ENCODE measurements at places on chromosomes 5 and 9.

DNA sequence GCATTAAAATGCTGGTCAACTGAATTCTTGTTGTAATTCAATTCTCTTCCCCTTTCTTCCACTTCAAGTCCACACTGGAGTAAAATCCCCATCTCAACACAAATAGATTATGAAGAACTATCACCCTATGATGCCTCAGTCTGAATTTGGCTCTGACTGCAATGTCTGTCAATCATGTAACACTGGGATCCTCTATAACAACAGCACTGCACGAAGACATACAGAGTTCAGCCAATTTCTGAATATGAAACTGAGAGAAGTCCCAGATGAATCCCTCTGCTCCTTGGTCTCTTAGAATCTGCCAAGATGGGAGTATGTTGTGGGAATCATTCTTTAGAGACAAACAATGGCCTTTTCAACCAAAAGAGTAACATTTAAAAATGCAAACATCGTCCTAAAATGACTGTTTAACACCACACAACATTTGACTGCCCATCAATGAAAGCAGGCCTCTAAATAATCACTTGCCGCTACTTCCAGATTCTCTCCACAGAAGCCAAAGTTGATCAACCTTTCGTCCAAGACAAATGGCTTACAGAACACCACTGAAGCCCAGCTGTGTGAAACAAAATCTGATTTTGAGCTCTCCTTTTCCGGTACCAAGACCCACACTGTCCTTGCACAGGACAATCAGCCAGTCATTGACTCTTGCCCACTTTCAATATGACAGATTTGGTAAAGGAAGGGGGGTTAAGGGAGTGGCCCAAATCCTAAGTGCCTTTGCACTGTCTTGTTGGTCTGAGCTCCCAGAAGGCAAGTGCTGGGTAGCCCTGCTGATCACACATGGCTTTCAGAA, 258.0 kb downstream of the EBF1 start:
- no peaks in the 10 kb centered on the region for H3K4me1 ChIP-seq
- H3K27ac ChIP-seq: no peak overlapping the region
- no peaks in the 10 kb centered on the region for H3K36me3 ChIP-seq
- DNase-seq: no peak
- no peak overlapping the region for H3K4me3 ChIP-seq
- H3K27me3 ChIP-seq: no peaks in the 10 kb centered on the region

DNA sequence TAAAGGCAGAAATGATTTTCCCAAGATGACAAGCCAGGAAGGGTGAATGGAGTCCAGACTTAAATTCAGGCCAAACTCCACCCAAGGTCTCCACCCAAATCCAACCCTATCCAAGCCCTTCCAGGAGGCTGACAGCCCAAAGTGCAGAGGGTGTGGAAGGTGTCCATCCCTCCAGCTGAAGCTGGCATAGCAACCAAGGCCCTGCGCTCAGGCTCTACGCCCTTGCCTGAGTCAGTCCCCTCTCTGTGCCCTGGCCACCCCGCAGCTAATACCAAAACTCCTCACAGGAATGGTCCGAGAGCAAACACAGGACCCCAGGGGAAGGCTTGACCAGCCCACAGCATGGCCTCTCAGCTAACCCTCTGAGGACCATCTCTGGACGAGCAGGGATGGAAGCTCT, 2.1 kb downstream of the SEPTIN8 start:
- no peaks in the 10 kb centered on the region for H3K27me3 ChIP-seq
- no peaks in the 10 kb centered on the region for H3K36me3 ChIP-seq
- no peak for DNase-seq
- no peak overlapping the region for H3K27ac ChIP-seq
- H3K4me1 ChIP-seq: peaks cover 43% of the 10 kb centered on the region

DNA sequence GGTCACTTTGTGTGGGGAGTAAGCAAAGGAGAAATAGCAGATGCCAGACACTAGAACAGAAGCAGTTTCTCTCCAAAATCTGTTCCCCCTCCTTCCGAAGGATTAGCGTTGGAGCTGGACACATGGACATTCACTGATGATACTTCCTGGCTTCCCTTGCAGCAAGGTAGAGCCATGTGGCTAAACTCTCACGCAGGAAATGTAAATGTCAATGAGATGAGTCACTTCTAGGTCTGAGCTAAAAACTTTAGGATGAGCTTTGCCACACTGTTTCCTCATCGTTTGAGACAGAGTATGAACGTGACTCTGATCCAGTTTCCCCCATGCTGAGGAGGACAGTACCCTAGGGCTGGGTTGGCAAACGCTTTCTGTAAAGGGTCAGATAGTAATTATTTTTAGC, 5.1 kb downstream of the BHMT2 start:
- H3K27me3 ChIP-seq: peaks cover 9% of the 10 kb centered on the region
- no peak overlapping the region for H3K4me3 ChIP-seq
- peaks cover 3% of the 10 kb centered on the region for H3K4me1 ChIP-seq
- DNase-seq: no peak
- no peaks in the 10 kb centered on the region for H3K36me3 ChIP-seq

DNA sequence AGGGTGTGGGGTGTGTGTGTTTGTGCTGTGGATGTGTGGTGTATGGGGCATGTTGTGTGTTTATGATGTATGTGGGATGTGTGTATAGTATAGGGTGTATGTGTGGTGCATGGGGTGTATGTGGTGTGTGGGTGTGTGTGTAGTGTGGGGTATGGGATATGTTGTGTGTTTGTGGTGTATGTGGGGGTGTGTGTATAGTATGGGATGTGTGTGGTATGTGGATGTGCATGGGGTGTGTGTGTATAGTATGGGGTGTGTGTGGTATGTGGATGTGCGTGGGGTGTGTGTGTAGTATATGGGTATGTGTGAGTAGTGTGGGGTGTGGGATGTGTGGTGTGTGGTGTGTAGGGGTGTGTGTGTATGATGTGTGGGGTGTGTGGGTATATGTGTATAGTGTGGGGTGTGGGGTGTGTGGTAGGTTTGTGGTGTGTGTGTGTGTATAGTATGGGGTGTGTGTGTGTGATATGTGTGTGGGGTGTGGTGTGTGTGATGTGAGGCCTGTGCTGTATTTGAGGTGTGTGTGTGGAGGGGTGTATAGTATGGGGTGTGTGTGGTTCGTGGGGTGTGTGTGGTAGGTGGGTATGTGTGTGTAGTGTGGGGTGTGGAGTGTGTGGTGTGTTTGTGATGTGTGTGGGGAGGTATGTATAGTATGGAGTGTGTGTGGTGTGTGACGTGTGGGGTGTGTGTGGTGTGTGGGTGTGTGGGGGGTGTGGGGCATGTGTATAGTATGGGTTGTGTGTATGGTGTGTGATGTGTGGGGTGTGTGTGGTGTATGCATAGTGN, 10.5 kb downstream of the ECSCR start:
- no peaks in the 10 kb centered on the region for H3K4me1 ChIP-seq
- H3K36me3 ChIP-seq: no peaks in the 10 kb centered on the region
- no peak overlapping the region for H3K27ac ChIP-seq
- no peak for DNase-seq

GRCh38 chr9:85056203-85056572, 386.7 kb downstream of the NTRK2 start:
- no peaks in the 10 kb centered on the region for H3K4me1 ChIP-seq
- no peaks in the 10 kb centered on the region for H3K27me3 ChIP-seq
- H3K36me3 ChIP-seq: no peaks in the 10 kb centered on the region
- DNase-seq: no peak

DNA sequence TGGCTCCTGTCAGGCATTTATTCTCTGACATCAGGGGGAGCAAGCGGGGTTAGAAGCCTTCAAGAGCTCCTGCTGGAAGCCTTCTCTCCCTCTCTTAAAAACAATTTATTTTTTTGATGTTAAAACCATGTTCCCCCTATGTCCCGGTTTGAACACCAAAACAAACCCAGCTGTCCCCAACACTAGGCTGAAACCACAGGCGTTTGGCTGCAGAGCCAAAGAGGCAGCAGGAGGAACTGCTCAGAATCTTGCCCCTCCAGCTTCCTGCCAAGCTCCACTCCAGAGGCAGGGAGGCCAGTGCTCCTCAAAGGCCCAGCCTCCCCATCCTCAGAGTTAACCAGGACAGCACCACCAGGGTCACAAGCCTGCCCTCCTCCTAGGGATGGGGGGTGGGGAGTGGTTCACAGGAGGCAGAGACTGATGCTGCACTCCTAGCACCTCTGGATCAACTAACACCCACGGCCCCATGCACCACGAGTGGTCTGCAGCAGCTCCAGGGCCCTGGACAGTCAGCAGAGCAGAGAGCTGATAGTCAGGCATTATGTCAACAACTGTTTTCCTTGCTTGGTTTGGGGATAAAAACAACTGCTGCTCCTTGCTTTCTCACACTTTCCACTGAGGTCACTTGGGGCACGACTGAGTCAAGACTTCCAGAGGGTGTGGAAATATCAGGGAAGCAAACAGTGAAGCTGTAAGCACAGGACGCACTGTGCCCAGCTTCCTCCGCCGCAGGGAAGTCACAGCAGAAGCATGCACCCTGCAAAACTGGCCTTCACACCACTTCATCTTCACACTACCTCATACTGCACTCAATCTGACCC, 96.5 kb upstream of the ADRA1B start:
- no peak for DNase-seq
- no peaks in the 10 kb centered on the region for H3K27me3 ChIP-seq
- no peaks in the 10 kb centered on the region for H3K4me1 ChIP-seq
- H3K4me3 ChIP-seq: no peak overlapping the region
- H3K27ac ChIP-seq: peak overlapping the region; percentile 84

DNA sequence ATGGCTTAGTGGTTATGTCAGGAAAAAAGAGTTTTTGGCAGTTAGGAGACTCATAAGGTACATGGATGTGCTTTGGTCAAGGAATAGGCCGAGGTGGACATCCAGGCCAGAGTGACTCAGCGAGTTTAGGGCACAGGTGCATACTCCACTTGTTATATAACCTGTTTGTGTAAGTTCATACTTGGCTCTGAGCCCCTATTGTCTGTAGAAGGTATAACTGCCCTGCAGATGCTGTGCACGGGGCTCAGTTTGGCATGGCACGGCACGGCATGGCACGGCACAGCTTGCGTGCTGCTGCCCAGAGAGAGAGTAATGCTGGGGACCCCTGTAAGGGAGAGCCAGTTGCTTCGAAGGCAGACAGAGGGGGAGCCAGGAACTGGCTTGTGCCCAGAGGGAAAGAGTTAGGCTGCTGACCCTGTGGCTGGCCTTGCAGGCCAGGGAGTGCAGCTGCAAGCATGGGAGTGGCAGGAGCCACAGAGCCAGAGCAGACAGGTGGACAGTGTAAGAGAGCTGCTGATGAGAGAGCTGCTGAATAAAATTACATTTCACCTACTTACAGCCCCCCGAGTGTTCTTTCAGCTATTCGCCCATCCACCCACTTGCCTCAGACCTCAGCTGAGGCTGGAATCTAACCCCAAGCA, 32.2 kb downstream of the GCNT4 start:
- H3K27me3 ChIP-seq: no peaks in the 10 kb centered on the region
- H3K4me1 ChIP-seq: no peaks in the 10 kb centered on the region
- no peak overlapping the region for H3K27ac ChIP-seq
- DNase-seq: no peak

DNA sequence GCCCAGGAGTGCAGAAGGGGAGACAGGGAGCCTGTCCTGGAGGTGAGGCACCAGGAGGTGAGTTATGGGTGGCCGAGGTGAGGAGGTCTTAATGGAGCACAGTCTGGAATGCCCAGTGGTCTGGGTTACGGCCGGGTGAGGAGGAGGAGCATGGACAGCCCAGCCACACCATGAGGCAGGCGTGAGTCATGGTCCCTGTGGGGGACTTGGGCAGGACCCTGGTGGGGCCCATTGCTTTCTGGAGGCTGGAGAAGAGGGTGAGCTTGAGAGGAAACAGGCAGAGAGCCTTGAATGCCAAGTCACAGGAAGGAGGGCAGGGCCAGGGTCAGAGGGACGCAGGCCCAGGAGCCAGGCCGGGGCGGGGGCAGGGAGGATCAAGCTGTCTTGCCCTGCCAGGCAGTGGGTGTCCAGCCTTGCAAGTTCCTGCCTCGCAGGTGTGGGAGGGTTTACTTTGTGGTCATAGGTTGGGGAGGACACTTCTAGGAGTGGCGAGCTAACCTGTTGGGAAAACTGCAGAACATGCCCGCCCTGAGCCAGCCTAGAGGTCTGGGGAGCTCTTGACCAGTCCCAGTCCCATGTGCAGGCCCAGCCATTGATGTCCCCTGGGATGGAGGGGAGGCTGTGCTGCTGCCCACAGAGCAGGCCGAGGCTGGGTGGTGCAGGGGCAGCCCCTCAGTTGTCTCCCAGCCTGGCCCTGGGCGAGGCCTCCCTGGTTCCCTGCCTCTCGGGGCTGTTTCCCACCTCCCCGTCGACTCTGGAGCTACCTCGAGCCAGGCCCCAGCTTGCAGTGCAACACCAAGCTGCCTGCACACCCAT, 2.8 kb downstream of the CACNA1B start:
- H3K36me3 ChIP-seq: no peaks in the 10 kb centered on the region
- no peak overlapping the region for H3K4me3 ChIP-seq
- DNase-seq: no peak
- H3K27me3 ChIP-seq: no peaks in the 10 kb centered on the region

GRCh38 chr5:32812399-32812798, 101.3 kb downstream of the NPR3 start:
- H3K27me3 ChIP-seq: no peaks in the 10 kb centered on the region
- no peak overlapping the region for H3K4me3 ChIP-seq
- H3K4me1 ChIP-seq: no peaks in the 10 kb centered on the region
- H3K36me3 ChIP-seq: no peaks in the 10 kb centered on the region

GRCh38 chr5:119355244-119355638, 578 bp upstream of the TNFAIP8 start:
- peak overlapping the region; percentile 89 for H3K27ac ChIP-seq
- no peaks in the 10 kb centered on the region for H3K27me3 ChIP-seq
- H3K4me3 ChIP-seq: peak overlapping the region; percentile 72
- H3K36me3 ChIP-seq: no peaks in the 10 kb centered on the region
- H3K4me1 ChIP-seq: peaks cover 6% of the 10 kb centered on the region

DNA sequence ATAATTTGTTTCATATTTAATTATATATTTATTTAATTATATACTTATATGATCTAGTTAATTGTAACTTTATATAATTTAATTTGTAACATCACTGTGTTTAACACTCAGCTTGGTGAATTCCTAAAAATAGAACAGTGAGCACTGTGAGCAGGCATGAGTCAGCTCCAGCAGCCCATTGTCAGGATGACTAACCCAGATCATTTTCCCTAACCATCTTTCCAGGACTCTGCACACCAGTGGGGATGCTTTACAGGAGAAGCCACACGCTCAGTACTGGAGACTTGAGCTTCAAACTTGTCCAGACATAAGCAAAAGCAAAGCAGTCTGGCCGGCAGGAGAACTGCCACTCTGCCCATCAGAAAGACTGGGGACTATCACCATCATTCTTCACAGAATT, 446.2 kb upstream of the TRPC7 start:
- H3K27ac ChIP-seq: no peak overlapping the region
- no peaks in the 10 kb centered on the region for H3K4me1 ChIP-seq
- no peak overlapping the region for H3K4me3 ChIP-seq

Measured in esophagus squamous epithelium (tissue), 5 donors.